T-helper 17 cell (primary cell): ENCODE measurements at places on chromosomes 6 and 20. TPM values are rescaled to one million over a fixed set of nuclear protein-coding genes. Genes with fewer than 3 reads are reported as not detected.
A peak's percentile ranks its signal among the peaks of the same experiment; 100 is the strongest.

GRCh38 chr6:133671376-133671775 lies 217.5 kb upstream of the TCF21 start:
- no peak for DNase-seq
- H3K27ac ChIP-seq, result no peak overlapping the region
- H3K4me1 ChIP-seq, result no peaks in the 10 kb centered on the region
- no peaks in the 10 kb centered on the region for H3K36me3 ChIP-seq
- H3K4me3 ChIP-seq, result no peak overlapping the region

DNA sequence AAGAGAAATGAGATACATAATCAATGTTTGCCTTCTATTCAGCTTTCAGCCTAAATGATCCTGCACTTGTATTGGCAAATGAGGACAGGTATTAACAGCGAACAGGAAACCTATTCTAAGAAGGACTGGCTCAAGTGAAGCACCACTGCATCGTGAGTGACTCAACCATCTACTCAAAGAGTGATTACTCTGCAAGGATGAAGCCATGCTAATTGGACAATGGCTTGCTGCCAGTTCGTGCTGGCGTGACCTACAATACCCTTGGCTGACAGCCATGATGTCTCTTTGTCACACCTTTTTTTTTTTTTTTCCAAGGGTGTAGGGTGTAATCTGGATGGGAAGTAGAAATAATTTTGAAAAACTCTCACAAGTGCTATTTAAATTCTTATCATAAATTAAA lies 104.9 kb downstream of the GJA10 start:
- H3K27ac ChIP-seq, result no peak overlapping the region
- DNase-seq, result no peak
- H3K4me3 ChIP-seq, result no peak overlapping the region
- no peaks in the 10 kb centered on the region for H3K27me3 ChIP-seq
- H3K36me3 ChIP-seq, result peaks cover 5% of the 10 kb centered on the region

Gene TP53TG5
- not detected for total RNA-seq

Gene CYP39A1
- total RNA-seq, result not detected

- H3K4me1 ChIP-seq, result no peaks in the 10 kb centered on the region
- H3K4me3 ChIP-seq, result no peak overlapping the region
- DNase-seq, result no peak
- H3K36me3 ChIP-seq, result peaks cover under 1% of the 10 kb centered on the region
- no peak overlapping the region for H3K27ac ChIP-seq
Measured at GRCh38 chr20:37968841-37969401, 64.3 kb downstream of the TTI1 start.

Gene PAK5
- total RNA-seq, result not detected

DNA sequence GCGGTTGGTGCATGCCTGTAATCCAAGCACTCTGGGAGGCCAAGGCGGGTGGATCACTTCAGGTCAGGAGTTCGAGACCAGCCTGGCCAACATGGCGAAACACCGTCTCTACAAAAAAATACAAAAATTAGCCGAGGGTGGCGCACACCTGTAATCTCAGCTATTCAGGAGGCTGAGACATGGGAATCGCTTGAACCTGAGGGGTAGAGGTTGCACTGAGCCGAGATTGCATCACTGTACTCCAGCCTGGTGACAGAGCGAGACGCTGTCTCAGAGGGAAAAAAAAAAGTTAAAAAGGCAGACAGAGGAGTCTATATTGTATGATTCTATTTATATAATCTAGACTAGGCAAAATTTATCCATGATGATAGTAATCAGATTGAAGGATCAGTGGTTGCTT lies 27.3 kb upstream of the PLCG1 start:
- peaks cover 4% of the 10 kb centered on the region for H3K4me1 ChIP-seq
- peaks cover 3% of the 10 kb centered on the region for H3K36me3 ChIP-seq
- H3K27me3 ChIP-seq, result no peaks in the 10 kb centered on the region
- DNase-seq, result no peak
- H3K27ac ChIP-seq, result peak overlapping the region; percentile 72
- H3K4me3 ChIP-seq, result no peak overlapping the region

DNA sequence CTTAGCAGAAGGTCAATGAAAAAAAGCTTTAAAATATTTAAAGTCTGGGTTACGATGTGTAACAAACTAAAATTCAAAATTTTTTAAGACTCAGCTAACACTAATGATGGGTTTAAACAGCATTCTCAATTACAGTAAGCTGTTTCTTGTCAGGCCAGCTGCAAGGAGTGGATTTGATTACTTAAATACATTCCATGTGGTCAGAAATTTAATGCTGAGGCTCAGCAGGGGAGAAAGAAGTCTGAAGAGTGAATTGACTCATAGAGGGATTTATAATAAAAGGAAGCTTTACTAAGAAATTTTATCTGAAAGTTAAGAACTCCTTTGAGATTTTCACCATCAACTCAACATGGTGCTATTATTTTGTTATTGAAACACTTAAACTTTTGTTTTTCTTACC lies 398.6 kb downstream of the KHDRBS2 start:
- no peak for DNase-seq
- no peak overlapping the region for H3K27ac ChIP-seq
- H3K27me3 ChIP-seq, result no peaks in the 10 kb centered on the region
- H3K36me3 ChIP-seq, result peaks cover 2% of the 10 kb centered on the region
- no peak overlapping the region for H3K4me3 ChIP-seq

- H3K27me3 ChIP-seq, result no peaks in the 10 kb centered on the region
- H3K27ac ChIP-seq, result peak overlapping the region; percentile 95
- H3K4me3 ChIP-seq, result peak overlapping the region; percentile 94
- peak; percentile 32 for DNase-seq
- H3K4me1 ChIP-seq, result peaks cover 53% of the 10 kb centered on the region
Measured at GRCh38 chr6:31558631-31559500, 11.5 kb downstream of the NFKBIL1 start.

- peaks cover 53% of the 10 kb centered on the region for H3K27me3 ChIP-seq
- H3K4me3 ChIP-seq, result no peak overlapping the region
- DNase-seq, result no peak
- H3K4me1 ChIP-seq, result no peaks in the 10 kb centered on the region
Measured at GRCh38 chr20:52812231-52812847, 159.8 kb upstream of the TSHZ2 start.

Gene RAB32
- total RNA-seq, result 22.5 TPM

- H3K36me3 ChIP-seq, result no peaks in the 10 kb centered on the region
- H3K27me3 ChIP-seq, result peaks cover 25% of the 10 kb centered on the region
- no peak for DNase-seq
- no peak overlapping the region for H3K4me3 ChIP-seq
- no peak overlapping the region for H3K27ac ChIP-seq
Measured at GRCh38 chr20:24378661-24379483, 90.6 kb upstream of the SYNDIG1 start.

DNA sequence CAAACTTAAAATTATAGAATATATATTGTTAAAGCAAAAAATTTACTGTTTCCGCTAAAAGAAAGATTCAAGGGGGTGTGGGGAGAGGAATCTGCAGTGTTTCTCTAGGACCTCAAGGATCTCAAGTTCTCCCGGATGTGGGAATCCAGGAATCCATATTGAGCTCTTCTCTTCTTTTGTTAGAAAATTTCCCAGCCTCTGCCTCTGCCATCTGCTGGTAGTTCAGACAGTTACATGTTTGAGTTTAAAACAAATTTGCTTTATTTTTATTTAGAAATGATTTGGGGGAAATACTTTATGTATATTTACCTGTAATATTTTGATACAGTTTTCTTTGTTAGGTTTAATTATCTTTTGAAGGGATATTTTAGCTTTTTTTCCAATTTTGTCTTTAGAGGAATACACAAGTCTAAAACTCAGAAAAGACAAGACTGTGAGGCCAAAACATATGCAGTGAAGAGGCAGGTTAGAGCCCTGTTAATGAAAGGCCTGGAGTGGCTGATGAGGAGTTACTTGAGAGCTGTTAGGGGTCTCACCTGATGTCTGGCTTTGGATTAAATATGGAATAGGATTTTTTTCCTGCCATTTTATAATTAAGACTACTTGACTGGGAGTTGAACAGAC lies 268.8 kb downstream of the ARID1B start:
- H3K27me3 ChIP-seq, result no peaks in the 10 kb centered on the region
- no peak overlapping the region for H3K27ac ChIP-seq
- DNase-seq, result no peak
- H3K36me3 ChIP-seq, result peaks cover 2% of the 10 kb centered on the region
- no peak overlapping the region for H3K4me3 ChIP-seq

DNA sequence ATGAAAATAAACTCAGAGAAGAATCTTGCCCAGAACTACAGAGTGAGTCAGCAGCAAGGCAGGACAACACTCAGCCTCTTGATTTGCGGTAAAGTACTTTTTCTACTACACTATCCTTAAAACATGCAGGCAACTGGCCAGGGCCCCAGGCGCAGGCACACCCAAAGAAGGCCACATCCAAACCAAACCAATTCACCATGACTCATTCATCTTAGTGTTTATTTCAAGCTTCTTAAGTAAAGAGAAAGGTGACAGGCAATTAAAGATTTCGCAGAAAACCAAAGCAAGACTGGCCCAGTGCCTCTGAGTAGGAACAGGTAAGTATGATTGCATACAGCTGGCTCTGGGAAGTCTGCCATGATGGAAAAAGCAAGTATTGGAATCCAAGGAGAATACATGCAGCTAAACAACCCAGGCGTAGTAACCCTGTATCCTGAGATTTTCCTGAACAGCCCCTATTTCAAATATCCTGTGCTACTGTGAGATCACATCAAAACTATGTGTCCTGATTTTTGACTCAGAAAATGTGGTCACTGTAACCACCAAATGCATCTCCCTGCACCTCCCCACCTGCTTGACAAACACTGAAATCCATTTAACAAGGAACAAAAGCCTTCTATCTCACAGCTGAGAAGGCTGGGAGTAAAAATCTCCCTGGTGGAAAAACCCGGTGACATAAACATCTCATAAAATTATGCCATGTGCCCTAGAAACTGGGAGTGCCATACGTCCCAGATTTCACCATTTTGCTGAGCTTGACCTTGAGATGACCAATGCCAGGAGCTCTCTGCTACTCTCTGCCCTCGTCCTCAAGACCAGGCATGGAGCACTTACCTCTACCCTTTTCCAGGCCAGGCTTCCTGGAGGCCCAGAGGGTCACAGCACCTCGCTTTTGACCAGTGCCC lies 12.4 kb downstream of the WFDC3 start:
- H3K4me3 ChIP-seq, result no peak overlapping the region
- peaks cover 23% of the 10 kb centered on the region for H3K27me3 ChIP-seq
- H3K27ac ChIP-seq, result no peak overlapping the region
- H3K4me1 ChIP-seq, result peaks cover 7% of the 10 kb centered on the region

Gene PRL
- total RNA-seq, result not detected

Gene SAMD3
- total RNA-seq, result 30.0 TPM

GRCh38 chr20:6925744-6926278 lies 158.3 kb downstream of the BMP2 start:
- H3K27ac ChIP-seq, result no peak overlapping the region
- no peak for DNase-seq
- no peaks in the 10 kb centered on the region for H3K27me3 ChIP-seq
- H3K4me1 ChIP-seq, result no peaks in the 10 kb centered on the region

DNA sequence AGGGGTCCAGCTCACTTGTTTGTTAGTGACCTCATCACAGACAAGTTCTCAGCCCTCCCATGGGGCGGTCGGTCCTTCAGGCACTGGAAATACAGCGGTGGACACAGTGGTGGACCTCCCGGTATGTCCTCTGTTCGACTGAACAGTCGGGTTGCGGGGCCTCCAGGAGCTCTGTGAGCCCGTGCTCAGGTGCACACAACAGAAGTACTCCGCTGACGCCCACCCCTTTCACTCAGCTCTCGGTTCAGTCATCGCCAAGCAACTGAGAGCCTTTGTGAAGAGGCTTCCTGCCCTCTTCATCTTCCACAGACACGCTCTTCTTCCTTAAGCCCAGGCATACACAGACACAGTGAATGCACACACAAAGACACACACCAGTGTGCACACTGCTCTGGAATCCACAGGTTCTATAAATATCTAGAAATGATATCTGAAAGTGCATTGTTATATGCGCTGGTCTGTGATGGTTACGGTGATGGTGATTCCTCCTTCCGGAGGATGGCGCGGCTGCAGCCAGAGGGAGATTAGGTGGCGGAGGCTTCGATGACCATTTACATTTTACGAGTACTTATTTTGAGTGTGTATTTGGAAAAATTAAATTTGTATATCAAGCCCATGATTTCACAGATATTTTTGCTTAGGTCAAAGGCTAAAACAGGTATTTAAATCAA lies 46.8 kb upstream of the BHLHE23 start:
- no peak overlapping the region for H3K4me3 ChIP-seq
- peaks cover 14% of the 10 kb centered on the region for H3K27me3 ChIP-seq
- DNase-seq, result no peak
- H3K27ac ChIP-seq, result no peak overlapping the region
- no peaks in the 10 kb centered on the region for H3K4me1 ChIP-seq

- H3K36me3 ChIP-seq, result peaks cover 3% of the 10 kb centered on the region
- no peak overlapping the region for H3K4me3 ChIP-seq
- no peak overlapping the region for H3K27ac ChIP-seq
- DNase-seq, result no peak
- no peaks in the 10 kb centered on the region for H3K27me3 ChIP-seq
- H3K4me1 ChIP-seq, result peaks cover 6% of the 10 kb centered on the region
Measured at GRCh38 chr6:170181338-170181690, 109.6 kb downstream of the DLL1 start.

DNA sequence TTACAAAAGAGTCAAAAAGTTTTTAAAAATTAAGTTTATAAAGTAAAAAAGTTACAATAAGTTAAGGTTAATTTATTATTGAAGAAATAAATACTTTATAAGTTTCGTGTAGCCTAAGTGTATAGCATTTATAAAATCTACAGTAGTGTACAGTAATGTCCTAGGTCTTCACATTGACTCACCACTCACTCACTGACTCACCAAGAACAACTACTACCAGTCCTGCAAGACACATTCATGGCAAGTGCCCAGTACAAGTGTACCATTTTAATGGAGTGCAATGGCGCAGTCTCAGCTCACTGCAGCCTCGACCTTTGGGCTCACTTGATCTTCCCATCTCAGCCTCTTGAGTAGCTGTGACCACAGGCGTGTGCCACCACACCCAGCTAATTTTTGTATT lies 128.2 kb downstream of the GPX5 start:
- no peak overlapping the region for H3K4me3 ChIP-seq
- H3K4me1 ChIP-seq, result peaks cover 7% of the 10 kb centered on the region
- no peaks in the 10 kb centered on the region for H3K36me3 ChIP-seq
- DNase-seq, result no peak

Gene PRDM13
- not detected for total RNA-seq

GRCh38 chr20:32534661-32535240 lies 50.4 kb downstream of the NOL4L start:
- peak; percentile 61 for DNase-seq
- peak overlapping the region; percentile 95 for H3K4me3 ChIP-seq
- H3K36me3 ChIP-seq, result peaks cover 5% of the 10 kb centered on the region
- H3K27ac ChIP-seq, result peak overlapping the region; percentile 99

GRCh38 chr6:145081677-145082076 lies 653.6 kb downstream of the EPM2A start:
- no peak overlapping the region for H3K4me3 ChIP-seq
- DNase-seq, result no peak
- H3K27ac ChIP-seq, result no peak overlapping the region
- peaks cover 3% of the 10 kb centered on the region for H3K27me3 ChIP-seq
- H3K4me1 ChIP-seq, result no peaks in the 10 kb centered on the region
- H3K36me3 ChIP-seq, result no peaks in the 10 kb centered on the region

Gene IMPG1
- total RNA-seq, result not detected

DNA sequence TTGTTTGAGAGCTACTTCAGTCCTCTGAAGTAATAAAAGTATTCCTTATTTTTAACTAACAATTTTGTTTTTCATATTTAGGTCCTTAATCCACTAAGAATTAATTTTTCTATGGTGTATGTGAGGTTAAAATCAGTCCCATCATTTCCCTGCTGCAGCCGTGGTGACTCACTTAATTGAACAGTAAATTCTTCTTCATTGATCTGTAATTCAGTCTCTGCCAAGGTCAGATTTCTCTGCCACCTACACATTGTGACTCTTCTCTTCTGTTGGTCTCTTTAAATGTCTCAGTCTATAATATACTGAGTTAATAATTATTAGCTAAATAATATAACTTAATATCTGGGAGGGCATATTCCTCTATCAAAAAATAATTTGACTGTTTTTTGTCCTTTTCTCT lies 262.3 kb downstream of the UTRN start:
- no peak overlapping the region for H3K27ac ChIP-seq
- H3K4me3 ChIP-seq, result no peak overlapping the region
- DNase-seq, result no peak

Gene ZNF391
- 2.5 TPM for total RNA-seq
